ENCODE measurements at places on chromosomes 11 and 22.
A peak's percentile ranks its signal among the peaks of the same experiment; 100 is the strongest.

DNA sequence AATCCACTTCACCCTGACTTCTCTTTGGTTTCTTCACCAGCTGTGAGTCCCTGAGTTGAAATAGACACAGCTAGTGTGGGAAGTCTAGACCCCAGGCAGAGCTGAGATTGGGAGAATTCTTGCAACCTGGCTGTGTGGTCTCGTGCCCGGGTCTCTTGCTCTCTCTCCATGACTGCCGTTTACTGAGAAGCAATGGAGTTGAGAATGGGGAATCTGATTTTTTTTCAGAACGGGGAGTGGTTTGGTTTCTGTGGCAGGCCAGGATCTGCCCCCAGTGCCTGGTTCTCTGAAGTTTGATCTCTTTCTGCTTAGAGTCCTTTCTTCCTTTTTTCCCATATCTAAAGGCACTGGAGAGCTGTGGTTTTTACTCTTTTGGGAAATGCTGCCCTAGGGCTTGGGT, 1.5 kb downstream of the SIDT2 start:
- DNase-seq = peak; percentile 58

DNA sequence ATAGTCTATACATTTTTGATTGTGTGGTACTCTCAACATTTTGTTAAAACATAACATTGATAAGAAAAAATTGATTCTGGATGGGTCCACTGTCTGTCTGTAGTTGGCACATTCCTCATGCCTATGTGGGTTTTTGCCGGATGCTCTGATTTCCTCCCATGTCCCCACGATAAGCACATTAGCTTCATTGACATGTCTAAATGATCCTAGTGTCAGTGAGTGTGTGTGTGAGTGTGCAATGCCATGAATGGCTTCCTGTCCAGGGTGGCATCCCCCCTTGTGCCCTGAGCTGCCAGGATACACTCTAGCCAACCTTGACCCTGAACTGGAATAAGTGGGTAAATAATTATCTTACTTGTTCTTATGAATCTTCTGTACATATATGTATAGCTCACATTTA, 5.4 kb downstream of the SFI1 start:
- DNase-seq = no peak

GRCh38 chr11:119322921-119323531, 6.1 kb upstream of the MCAM start:
- DNase-seq = no peak

GRCh38 chr11:58659404-58659803, 36.9 kb downstream of the CNTF start:
- no peak for DNase-seq

DNA sequence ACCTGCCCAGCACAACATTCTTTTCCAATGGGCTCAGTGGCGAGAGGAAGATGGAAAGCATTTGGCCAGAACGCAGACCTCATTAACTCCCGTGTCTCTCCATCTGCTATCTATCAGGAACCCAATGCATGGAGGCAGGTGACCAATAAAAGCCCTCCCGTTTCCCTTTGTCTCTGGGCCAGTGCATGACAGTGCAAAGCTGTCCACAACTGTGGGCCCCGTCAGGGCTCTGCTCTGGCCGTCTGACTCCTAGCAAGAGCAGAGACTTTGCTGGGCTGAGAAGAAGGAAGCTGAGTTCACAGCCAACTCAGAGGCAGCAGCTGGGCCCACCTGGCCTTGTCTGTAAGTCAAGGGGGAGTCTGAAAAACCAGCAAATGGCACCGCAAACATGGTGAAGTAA, 177.8 kb downstream of the TENM4 start:
- no peak for DNase-seq

- no peak for DNase-seq
Measured at GRCh38 chr22:19879643-19879991, 24.9 kb upstream of the GNB1L start.

GRCh38 chr11:119424775-119425174, 1.8 kb upstream of the THY1 start:
- DNase-seq = no peak

- no peak for DNase-seq
Measured at GRCh38 chr11:128210148-128210940, 377.0 kb downstream of the ETS1 start.

DNA sequence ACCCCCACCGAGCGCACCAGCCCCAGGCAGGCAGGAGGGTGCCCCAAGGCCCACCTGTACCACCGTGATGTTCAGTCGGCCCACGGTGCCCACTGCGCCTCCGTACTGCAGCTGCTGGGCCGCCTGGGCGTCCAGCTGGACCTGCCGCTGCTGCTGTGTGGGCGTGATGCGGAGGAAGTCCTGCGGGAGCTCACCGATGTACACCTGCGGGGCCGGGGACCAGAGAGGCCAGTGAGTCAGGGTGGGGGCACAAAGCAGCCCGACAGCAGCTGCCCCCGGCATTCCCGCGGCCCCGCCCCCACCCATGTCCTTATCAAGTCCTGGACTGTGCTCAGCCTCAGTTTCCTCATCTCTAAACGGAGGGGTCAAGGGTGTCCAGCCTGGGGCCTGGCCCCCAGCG, 13.8 kb downstream of the TOLLIP start:
- no peak for DNase-seq

DNA sequence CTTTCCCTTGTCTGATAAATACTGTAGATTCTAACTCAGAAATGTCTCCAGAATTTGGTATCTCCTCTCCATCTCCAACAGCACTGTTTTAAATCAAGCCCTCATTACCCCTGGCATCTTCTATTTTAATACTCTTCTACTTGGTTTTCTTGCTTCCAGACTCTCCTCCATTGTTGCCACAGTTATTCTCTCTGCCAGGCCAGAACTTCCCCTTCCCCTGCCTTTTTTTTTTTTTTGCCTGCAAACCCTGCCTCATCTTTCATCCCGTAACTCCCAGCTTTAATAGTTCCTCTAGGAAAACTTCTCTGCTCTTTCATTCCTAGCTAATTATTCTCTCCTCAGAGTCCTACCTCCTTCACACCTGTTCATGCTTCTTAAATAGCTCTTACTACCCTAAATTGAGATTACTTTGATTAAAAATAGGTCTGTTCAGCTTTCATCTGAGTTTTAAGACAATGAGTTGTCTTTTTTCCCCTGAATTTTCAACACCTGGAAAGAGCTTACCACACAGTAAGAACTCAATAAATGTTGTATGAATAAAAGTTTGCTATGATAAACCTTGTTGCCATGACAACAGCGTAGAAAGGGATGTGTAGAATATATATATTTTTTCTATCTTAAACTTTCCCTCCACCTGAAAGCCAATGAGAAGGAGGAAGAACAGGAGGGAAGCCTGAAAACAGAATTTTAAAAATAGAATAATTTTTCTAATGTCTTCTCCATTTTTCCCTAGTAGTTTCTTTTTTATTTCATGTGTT, 3.6 kb downstream of the IL18 start:
- DNase-seq = no peak

DNA sequence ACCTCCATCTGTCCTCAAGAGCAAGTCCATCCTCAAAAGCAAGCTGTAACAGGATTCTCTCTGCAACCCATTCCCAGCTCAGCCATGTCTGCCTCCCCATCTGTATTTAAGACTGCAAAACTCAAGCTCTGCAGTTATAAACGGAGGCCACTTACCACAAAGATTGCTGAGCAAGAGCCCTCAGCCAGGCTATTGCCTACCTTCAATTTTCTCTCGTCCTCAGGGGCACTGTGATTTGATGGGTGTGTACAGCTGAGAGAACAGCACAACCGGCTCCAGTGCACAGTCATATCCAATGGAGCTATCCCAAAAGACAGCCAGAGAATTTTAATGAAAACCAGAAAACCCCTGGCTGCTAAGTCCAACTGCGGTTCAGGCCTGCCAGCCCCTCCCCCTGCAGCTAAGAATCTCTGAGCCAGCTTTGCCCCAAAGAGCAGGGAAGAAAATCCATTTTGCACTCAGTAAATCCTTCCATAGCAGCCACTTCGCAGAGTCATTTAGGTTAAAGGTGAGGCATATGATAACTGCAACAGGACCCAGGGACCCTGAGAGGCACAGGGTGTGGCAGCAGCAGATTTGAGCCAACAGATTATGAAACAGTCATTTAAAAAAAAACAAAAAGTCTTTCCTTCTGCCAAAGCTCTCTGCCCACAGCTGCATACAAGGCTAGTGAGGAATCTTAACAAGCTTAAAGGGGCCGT, 37.6 kb downstream of the RAB30 start:
- DNase-seq = peak; percentile 72

DNA sequence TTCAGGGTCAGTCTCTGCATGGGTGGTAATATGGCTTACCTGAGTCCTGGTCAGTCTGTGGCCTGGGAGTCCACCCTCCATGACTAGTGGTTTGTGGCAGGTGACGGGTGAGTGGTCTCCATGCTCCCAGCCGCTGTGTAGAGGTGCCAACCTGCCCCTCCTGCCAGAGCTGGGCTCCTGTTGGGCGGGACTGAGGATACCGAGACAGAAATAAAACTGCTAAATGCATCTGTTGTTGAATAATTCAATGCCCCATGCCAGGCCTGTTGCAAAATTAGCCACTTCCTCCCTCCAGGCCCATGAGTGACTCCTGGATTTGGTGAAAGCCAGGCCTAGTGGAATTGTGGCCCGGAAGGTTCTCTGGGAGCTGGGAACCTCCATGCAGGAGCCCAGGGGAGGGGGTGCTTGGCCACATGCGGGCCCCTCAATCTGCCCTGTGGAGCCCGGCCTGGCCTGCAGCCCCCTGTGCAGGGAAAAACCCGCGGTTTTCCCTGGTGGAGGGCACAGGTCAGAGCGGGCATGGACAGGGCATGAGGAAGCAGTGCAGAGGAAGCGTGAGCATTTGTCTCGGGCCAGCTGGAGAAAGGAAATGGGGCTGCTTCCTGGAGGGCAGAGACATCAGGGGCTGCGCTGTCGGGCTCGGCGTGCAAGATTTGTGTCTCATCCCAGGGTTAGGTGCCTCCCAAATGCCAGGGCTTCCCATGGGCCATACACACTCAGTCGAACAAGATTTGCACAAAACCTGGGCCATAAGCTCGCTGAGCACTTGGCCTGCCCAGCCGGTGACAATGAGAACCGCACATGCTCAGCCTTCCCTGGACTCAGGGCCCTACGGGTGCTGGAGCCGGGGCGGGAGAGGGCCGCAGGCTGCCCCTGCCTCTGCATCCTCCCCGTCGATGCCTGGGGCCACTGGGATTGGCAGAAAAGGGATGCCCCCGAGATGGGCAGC, 66.9 kb downstream of the KCNQ1 start:
- DNase-seq = peak; percentile 58

DNA sequence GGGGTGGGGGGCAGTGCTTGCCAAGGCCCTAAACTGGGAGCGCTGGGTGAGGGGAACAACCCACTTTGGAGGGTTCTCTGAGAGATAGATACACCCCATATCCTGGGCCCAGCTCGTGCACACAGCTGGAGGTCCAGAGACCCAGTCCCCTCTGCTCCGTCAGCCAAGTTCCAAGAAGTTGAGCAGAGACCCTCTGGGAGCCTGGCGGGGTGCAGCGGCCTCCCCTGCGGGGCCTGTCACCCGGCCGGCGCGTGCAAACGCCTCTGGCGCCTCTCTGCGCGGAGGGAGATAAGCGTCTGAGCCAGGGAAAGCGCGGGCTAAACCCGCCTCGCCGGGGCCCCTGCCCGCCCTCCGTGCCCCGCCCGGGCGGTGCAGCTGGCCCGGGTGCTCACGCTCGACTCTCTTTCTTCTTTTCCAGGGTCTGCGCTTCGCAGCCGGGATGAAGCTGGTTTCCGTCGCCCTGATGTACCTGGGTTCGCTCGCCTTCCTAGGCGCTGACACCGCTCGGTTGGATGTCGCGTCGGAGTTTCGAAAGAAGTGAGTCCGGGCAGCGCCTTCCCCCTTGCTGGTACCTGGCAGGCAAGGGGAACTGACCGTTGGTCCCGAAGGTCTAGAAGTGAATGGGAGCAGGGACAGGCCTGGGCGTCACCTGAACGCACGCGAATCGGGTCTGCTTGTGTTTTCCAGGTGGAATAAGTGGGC, 540 bp downstream of the ADM start:
- no peak for DNase-seq
